ENCODE measurements at places on chromosomes 11 and 22. TPM values are rescaled to one million over a fixed set of nuclear protein-coding genes. Genes with fewer than 3 reads are reported as not detected.

GRCh38 chr22:41479671-41480396, 10.9 kb downstream of the ACO2 start:
- no peak overlapping the region for H3K27ac ChIP-seq
- H3K36me3 ChIP-seq: no peaks in the 10 kb centered on the region
- H3K4me3 ChIP-seq: no peak overlapping the region
- H3K27me3 ChIP-seq: no peaks in the 10 kb centered on the region

DNA sequence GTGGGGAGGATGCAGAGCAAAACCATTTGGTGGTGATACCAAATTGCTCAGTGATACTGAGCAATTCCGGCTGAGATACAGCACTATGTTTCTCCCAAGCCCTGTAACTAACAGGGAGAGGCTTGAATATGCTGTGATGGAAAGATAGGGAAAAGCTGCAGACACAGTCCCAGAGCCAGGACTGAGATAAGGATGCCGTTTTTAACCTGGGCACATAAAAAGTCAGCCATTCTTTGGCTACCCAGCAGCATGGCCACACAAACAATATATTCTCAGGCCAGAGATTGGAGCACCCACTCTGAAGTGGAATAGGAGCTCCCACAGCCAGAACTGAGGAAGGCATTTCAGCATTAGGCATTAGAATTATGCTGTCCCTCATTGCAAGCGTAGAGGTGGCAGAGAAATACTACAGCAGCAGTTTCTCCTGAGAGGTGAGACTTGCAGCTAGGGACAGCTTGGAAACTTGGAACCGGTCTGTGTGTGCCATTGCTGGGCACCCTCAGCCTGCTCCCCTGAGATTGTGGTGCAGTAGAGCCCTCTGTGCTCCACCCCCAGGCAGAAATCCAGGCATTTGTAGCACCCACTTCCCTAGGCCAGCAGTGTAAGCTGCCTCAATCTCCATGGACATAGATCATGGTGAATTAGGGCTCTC, 346.5 kb downstream of the TMEM135 start:
- no peak for DNase-seq
- H3K27ac ChIP-seq: no peak overlapping the region
- no peak overlapping the region for H3K4me3 ChIP-seq
- no peaks in the 10 kb centered on the region for H3K4me1 ChIP-seq

DNA sequence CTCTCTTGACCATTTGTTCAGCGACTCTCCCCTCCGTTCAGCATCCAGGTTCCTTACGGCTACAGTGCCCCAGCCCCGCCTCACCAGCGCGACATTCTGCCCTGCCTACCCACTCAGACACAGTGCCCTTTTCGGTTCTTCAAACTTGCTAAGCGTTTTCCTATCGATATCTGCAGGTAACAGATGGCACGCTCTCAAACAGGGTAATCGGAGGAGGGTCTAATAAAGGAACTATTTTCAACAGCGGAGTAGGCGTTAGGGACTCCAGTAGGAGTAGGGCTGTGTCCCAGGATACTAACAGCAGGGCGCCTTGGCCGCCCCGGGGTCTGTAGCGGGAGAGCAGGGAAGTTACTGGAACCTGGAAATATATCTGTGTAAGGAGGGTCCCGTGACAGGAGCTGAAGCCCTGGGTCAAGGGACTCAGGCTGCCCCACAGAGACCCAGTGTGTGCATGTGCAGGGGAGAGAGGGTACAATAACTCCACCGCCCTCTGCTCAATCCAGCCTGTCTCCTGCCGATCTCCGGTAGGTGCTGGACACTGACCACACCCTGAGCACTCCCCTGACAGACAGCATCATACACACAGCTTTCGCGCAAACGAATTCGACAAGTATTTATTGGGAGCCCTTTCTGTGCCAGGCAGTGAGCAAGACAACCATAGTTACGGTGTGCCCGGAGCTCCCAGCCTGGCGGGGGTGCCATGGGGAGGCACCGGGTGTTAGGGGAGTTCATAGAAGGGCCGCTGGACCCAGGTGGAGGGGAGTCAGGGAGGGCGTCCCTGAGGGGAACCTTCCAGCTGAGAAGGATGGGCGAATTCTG, 2.1 kb downstream of the KLHL35 start:
- H3K4me1 ChIP-seq: peaks cover 38% of the 10 kb centered on the region
- H3K27ac ChIP-seq: peak overlapping the region; percentile 55
- no peak for DNase-seq
- peak overlapping the region; percentile 33 for H3K4me3 ChIP-seq
- H3K36me3 ChIP-seq: peaks cover 5% of the 10 kb centered on the region

DNA sequence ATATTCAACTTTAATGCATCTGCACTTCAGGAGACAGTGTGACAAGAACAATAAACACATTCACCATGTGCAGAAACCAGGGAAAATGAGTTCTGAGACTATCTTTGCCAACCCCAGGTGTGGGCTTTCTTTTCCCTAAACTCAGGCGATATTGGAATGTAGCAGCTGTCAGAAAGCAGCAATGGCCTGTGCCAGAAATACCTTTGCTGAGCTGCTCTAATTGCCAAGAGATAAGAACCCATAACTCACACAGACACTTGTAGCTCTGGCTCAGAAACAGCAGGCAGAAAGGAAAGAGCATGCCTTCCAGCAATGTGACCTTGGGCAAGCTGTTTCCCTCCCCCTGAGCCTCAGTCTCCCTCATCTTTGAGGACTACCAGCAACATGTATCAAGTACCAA, 77.6 kb downstream of the PLEKHA7 start:
- H3K27me3 ChIP-seq: no peaks in the 10 kb centered on the region
- DNase-seq: peak; percentile 44
- H3K36me3 ChIP-seq: no peaks in the 10 kb centered on the region
- no peak overlapping the region for H3K27ac ChIP-seq
- no peak overlapping the region for H3K4me3 ChIP-seq

DNA sequence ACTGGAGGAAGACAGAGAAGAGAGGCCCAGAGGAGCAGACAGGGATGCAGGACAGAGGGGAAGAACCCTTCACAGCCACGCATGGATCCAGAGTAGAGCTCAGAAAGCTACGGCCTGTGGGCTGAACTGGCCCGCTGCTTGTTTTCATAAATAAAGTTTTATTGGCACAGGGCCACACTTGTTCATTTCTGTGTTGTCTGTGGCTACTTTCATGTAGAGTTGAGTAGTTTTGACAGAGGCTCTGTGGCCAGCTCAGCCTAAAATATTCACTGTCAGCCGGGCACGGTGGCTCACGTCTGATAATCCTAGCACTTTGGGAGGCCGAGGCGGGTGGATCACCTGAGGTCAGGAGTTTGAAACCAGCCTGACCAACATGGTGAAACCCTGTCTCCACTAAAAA, 26.2 kb upstream of the GAL start:
- H3K27me3 ChIP-seq: no peaks in the 10 kb centered on the region
- no peak overlapping the region for H3K27ac ChIP-seq
- H3K36me3 ChIP-seq: no peaks in the 10 kb centered on the region
- DNase-seq: no peak
- H3K4me3 ChIP-seq: no peak overlapping the region

- H3K27ac ChIP-seq: peak overlapping the region; percentile 27
- no peaks in the 10 kb centered on the region for H3K27me3 ChIP-seq
- H3K36me3 ChIP-seq: no peaks in the 10 kb centered on the region
- peak; percentile 34 for DNase-seq
Observed at GRCh38 chr11:63621071-63621470, 6.8 kb upstream of the PLAAT3 start.

- DNase-seq: no peak
- H3K27ac ChIP-seq: no peak overlapping the region
- no peaks in the 10 kb centered on the region for H3K4me1 ChIP-seq
- no peaks in the 10 kb centered on the region for H3K27me3 ChIP-seq
- no peak overlapping the region for H3K4me3 ChIP-seq
- no peaks in the 10 kb centered on the region for H3K36me3 ChIP-seq
Observed at GRCh38 chr11:29321293-29322132, 695.3 kb downstream of the KCNA4 start.

DNA sequence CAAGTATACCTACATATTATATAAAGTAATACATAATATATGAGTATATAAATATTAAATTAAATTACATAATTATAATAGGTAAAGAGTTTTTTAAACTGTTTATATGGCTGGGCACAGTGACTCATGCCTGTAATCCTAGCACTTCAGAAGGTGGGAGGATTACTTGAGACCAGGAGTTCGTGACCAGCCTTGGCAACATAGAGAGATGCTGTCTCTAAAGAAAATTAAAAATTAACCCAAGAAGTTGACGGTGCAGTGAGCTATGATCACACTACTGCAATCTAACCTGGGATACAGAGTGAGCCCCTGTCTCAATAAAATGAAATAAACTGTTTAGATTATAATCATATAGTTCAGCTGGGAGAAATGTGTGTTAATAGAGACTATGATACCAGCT, 363.0 kb downstream of the DDX10 start:
- no peaks in the 10 kb centered on the region for H3K4me1 ChIP-seq
- no peak overlapping the region for H3K27ac ChIP-seq
- no peaks in the 10 kb centered on the region for H3K27me3 ChIP-seq
- DNase-seq: no peak
- H3K4me3 ChIP-seq: no peak overlapping the region

DNA sequence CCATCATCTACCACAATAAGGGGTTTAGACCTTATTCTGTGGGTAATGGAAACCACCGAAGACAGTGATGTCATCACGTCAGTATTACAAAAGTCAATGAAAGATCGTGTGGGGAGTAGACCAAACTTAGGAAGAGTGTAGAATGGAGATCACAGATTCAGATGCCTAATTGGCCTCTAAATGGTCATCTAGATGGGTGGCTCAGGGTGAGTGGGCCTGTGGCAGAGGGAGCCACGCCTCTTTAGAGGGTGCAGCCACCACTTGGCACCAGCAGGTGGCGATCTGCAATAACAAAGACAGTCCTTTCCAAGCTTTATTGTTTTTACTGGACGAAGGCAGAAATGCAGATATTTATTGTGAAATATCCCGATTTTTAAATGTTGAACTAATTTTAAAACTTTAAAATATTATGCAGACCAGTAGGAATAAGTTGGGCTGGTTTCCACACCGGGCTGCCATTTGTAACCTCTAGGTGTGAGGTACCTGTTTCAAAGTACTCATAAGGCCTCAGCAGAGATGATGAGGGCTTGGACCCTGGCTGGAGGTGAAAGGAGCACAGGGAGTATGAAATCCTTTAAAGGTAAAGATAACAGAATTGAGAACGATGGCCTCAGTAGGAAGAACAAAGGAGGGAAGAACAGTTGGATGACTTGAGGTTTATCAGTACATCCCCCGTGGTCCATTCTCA, 222.0 kb downstream of the DBX1 start:
- peaks cover 56% of the 10 kb centered on the region for H3K36me3 ChIP-seq
- no peak overlapping the region for H3K27ac ChIP-seq
- H3K4me3 ChIP-seq: no peak overlapping the region
- peaks cover 18% of the 10 kb centered on the region for H3K4me1 ChIP-seq

GRCh38 chr22:39456522-39457197, at the start of gene MGAT3:
MGAT3 (plus strand) TSS chr22:39457012; CDS start chr22:39487348, 30,336 bp downstream.
- H3K4me3 ChIP-seq: peak within 1 kb of the TSS; percentile 55
- peaks cover 11% of the 10 kb centered on the region for H3K4me1 ChIP-seq
- H3K27me3 ChIP-seq: peaks cover 47% of the 10 kb centered on the region
- DNase-seq: peak; percentile 66

GRCh38 chr11:79417069-79417920, 23.5 kb downstream of the TENM4 start:
- H3K36me3 ChIP-seq: no peaks in the 10 kb centered on the region
- H3K27ac ChIP-seq: no peak overlapping the region
- no peak overlapping the region for H3K4me3 ChIP-seq
- DNase-seq: no peak
- no peaks in the 10 kb centered on the region for H3K27me3 ChIP-seq
- H3K4me1 ChIP-seq: peaks cover 28% of the 10 kb centered on the region

GRCh38 chr11:107999759-108000455, 8.8 kb upstream of the CUL5 start:
- H3K36me3 ChIP-seq: no peaks in the 10 kb centered on the region
- peak; percentile 66 for DNase-seq
- no peak overlapping the region for H3K4me3 ChIP-seq
- H3K4me1 ChIP-seq: no peaks in the 10 kb centered on the region

DNA sequence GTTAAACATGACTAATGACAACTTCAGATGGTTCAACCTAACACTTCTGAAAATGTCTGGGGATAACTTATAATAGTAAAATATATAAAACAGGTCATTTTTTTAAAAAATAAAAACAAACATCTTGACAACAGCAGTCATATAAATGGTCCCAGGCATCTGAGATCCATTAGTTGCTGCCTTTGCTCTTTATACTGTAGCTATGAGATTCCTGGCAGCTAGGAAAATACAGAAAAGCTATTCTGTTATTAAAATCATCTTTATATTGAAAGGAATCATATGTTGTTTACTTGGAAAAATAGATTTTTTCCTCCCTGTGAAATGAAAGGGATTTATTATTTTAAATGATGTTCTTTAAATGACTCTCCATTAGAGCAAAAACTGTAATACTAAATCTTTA, 55.7 kb upstream of the DEUP1 start:
- H3K27ac ChIP-seq: no peak overlapping the region
- H3K4me1 ChIP-seq: no peaks in the 10 kb centered on the region
- peak; percentile 17 for DNase-seq
- no peaks in the 10 kb centered on the region for H3K36me3 ChIP-seq
- H3K4me3 ChIP-seq: no peak overlapping the region
- no peaks in the 10 kb centered on the region for H3K27me3 ChIP-seq

- no peaks in the 10 kb centered on the region for H3K36me3 ChIP-seq
- no peak overlapping the region for H3K4me3 ChIP-seq
- no peaks in the 10 kb centered on the region for H3K27me3 ChIP-seq
- H3K4me1 ChIP-seq: no peaks in the 10 kb centered on the region
- H3K27ac ChIP-seq: no peak overlapping the region
- no peak for DNase-seq
Observed at GRCh38 chr11:45477588-45477987, 187.8 kb downstream of the CHST1 start.

GRCh38 chr11:71372693-71373657, 75.2 kb downstream of the DHCR7 start:
- DNase-seq: no peak
- H3K4me1 ChIP-seq: no peaks in the 10 kb centered on the region
- no peaks in the 10 kb centered on the region for H3K36me3 ChIP-seq
- H3K4me3 ChIP-seq: no peak overlapping the region
- H3K27me3 ChIP-seq: peaks cover 17% of the 10 kb centered on the region

DNA sequence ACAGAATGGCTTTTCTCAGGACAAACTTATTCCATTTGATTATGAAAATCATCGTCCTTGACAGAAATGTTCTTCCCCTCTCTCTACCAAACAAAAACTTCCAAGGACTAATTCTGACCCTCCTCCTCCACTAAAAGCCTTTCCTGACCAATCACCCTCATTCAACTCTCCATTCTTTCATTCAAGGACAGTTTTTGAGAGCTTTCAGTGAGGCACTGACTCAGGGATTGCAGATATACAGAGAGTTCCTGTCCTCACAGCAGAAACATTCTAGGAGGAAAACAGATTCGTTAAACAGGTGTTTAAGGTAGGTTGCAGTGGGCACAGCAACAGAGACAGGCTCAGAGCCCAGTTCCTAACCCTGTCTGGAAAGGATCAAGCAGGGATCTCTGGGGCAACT, 41.5 kb downstream of the OR4D9 start:
- H3K36me3 ChIP-seq: no peaks in the 10 kb centered on the region
- H3K4me1 ChIP-seq: peaks cover 51% of the 10 kb centered on the region
- peak overlapping the region; percentile 41 for H3K27ac ChIP-seq
- no peaks in the 10 kb centered on the region for H3K27me3 ChIP-seq
- DNase-seq: no peak

The CSNK2A3 gene
- total RNA-seq: 0.73 TPM

The TREH gene
- not detected for total RNA-seq

The UPB1 gene
- total RNA-seq: not detected

The APOL3 gene
- total RNA-seq: 2.9 TPM

The ZBTB16 gene
- total RNA-seq: 137 TPM

The IFITM10 gene
- not detected for total RNA-seq

The PDE2A gene
- 548 TPM for total RNA-seq

The BIRC3 gene
- 0.58 TPM for total RNA-seq

The FAM111B gene
- 1.4 TPM for total RNA-seq

The KLHDC7B gene
- total RNA-seq: not detected

The OR6M1 gene
- not detected for total RNA-seq

All from stomach (tissue), 19 donors.